Neural crest cell (in vitro differentiated cells): ENCODE measurements at places on chromosomes 16 and 17. TPM values are rescaled to one million over a fixed set of nuclear protein-coding genes. Genes with fewer than 3 reads are reported as not detected.

Gene NT5M
- total RNA-seq: 8.4 and 10.3 TPM in 2 replicates

Gene MC1R
- 7.7 and 8.3 TPM in 2 replicates for total RNA-seq

Gene CCL7
- not detected in 2 replicates for total RNA-seq

DNA sequence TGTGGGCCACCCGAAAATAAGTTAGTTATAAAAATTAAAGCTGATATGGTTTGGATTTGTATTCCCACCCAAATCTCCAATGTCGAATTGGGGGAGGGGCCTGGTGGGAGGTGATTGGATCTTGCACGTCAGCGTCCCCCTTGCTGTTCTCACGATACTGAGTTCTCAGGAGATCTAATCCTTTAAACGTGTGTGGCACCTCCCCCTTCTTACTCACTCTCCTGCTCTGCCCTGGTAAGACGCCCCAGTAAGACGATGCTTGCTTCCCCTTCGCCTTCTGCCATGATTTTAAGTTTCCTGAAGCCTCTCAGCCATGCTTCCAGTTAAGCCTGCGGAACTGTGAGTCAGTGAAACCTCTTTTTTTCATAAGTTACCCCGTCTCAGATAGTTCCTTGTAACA, 35.4 kb downstream of the SYCE1L start:
- DNase-seq: no peak

DNA sequence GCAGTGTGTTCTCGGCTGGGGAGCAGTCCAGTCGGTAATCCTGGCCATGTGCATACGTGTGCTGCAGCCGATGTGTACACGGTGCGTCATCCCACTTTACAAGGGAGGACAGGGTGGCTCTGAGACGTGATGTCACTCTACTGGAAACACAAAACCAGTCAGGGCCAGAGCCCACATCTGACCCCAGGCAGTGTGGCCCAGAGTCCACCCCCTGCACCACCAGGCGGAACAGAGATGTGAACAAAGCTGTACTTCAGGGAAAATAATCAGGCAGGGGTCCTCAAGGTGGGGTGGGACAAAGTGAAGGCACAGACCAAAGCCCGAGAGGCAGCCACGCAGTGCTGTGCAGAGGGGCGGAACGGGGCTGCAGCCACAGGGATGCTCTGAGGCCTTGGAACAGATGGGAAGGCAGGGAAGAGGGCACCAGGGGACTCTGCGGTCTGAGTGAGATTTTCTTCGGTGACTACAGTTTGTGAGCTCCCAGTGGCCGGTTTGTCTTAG, 181.5 kb downstream of the ZNF423 start:
- DNase-seq: no peak

DNA sequence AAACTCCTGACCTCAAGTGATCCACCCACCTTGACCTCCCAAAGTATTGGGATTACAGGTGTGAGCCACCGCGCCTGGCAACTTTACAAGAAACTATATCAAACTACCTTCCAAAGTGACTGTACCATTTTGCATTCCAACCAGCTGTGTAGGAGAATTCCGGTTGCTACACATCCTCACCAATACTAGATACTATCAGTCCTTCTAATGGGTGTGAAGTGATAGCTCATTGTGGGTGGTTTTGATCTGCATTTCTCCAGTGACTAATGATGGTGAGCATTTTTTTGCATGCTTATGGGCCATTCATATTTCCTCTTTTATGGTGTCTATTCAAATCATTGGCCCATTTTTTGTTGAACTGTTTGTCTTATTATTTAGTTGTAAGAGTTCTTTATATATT, 37.7 kb downstream of the SCNN1B start:
- no peak for DNase-seq

GRCh38 chr17:45225964-45226530, 4.4 kb downstream of the FMNL1 start:
- no peak for DNase-seq

GRCh38 chr17:63917646-63918045, 993 bp downstream of the GH1 start:
- no peak for DNase-seq

DNA sequence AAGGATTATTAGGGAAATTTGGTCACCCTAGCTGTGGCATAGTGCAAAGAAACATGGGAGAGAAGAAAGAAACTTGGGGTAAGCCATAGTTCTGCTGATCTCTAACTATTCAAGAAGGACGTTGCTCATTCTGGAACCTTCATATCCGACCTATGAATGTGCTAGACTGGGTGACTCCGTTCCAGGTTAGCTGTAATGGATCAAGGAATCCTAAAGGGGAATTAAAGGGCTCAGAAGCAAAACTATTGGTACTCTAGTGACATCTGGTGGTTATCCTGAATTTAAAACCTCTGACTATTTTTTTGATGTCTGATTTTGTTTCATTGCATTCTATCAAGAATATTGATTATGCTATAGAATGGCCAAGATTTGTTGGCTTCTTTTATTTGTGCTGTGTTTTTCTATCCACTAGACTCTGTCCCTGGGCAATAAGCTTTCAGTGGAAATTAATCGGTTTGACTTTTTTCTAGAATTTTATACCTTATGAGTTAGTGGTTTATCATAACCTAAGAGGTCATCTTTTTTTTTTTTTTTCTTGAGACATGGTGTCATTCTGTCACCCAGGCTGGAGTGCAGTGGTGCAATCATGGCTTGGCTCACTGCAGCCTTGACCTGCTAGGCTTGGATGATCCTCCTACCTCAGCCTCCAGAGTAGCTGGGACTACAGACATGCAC, 19.5 kb downstream of the PCTP start:
- DNase-seq: no peak

GRCh38 chr16:11819798-11820197, 22.7 kb upstream of the ZC3H7A start:
- no peak for DNase-seq

GRCh38 chr17:72657467-72658317, 434.8 kb downstream of the SLC39A11 start:
- no peak for DNase-seq

DNA sequence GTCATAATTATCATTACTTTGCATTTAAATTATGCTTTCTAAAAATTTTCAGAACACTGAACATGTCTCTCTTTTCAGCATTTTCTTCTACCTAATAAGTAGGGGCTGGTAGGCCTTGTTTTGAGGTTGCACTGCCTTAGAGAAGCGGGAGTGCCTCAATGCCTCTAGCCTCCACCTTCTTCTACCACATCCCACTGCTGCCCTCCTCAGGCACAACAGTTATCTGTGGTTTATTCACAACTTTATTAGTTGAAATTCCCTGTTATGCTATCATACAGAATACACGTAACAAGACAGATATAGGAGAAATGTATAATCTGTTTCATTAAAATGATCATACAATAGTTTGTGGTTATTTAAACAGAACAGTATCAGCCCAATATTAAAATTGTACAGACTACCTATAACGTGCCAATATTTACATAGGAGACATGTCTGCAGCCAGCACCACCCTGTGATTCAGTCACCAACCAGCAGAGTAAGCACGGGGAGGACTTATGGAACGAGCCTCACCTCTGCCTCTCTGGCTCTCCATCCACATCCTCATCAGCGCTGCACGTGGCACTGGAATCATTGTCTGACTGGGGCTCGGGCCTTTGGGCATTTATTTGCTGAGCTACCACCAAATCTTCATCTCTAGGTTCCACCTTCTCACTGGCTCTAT, 101.2 kb downstream of the TTC19 start:
- DNase-seq: no peak

DNA sequence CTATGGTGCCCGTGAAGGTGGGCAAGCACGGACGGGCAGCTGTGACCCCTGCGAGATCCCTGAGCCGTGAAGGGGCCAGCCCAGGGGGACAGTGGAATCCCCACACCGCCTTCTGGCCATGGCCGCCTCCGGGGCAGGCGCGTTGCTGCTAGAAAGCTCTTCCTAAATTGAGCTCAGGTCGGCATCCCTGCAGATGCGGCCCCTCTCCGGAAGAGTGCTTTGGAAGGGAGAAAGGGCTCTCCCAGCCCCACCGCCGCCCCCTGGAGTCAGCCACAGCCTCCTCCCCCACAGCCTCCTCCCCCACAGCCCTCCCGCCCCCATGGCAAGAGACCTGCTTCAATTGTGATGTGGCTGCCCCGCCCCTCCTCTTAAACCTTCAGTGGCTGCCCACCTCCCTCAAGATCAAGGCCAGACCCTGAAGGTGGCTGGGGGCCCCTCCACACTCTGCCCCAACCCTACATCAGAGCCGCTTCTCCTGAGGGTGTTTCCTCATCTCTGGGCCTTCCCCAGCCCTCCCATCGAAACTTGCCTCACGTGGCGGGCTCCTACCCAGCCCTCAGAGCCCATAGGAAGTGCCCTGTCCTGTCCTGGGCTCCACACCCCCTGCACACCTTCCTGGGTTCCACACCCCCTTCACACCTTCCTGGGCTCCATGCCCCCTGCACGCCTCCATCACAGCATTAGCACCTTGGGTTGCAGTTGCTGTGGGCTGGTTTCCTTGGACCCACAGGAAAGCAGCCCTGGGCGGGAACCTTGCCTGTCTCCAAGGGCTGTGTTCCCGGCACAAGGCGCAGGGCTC, 5.5 kb upstream of the CBFA2T3 start:
- no peak for DNase-seq

DNA sequence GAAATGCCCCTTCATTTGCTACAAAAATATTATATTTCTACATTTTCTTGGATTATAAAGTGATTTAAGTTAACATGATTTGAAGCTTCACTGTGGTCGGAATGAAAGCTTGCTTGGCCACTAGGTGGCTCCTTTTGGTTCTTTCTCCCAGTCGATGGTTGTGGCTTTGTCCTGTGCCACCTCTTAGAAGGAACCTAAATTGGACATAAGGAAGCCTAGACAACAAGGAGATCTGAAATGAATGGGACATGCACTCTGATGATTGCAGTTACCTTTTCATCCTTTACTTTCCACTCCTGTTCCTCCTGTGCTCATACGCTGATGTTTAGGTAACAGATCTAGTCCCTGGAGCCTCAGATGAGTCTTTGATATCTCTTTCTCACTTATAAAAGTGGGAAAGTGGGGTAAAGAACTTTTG, 39.2 kb downstream of the FTO start:
- no peak for DNase-seq

DNA sequence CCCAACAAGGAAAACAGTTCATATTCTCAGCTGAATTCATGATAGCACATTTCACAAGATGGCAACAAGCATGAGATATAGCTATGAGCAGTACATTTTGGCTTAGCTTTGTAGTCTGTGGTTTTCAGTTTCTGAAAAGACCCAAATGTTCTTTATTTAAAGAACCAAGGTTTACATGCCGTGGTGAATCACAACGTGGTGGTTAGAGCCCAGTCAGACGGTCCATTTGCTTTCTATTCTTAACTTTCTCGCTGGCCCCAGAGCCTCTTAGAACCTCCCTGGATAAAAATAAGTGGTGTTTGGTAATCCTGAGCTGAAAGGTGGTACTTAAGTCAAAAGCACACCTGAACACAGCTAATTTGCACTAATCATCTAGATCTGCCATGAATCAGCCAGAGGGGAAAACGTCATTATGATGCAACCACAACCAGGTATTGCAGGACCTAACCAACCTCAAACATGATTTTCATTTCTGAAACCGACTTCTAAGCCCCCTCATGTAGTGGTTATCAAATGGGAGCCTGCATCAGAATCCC, 18.6 kb upstream of the HAPSTR1 start:
- no peak for DNase-seq

DNA sequence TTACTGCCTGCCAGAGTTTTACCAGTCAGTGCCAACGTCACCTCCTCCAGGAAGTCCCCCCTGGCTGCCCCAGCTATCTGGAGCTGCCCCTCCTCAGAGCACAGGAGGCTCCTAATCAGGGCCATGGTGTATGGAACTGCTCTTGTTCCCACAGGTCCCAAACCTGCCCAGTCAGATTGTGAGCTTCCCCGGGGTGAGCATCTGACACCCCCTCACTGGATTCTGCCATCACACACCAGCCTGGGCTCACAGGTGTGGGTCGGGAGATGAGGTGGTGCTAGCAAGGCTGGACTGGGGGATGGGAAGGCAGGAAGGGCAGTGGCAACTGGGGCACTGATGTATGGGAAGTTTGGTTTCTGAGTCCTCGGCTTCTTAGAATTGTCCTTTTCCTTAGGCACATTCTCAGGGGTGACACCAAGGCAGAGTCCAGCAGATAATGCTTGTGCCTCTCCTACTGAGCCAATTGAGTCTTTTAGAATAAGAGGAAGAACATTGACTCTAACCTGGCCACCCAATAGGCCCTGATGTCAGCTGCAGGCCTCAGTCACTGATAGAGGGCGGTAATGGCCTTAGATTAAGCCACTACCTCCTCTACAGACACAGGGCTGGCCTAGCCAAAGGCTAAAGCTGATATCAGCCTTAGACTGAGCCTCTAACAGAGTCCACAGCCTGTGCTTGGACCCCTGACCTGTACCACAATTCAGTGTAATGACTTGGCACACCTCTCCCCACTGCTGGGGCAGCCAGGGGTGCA, 107.9 kb downstream of the WSCD1 start:
- DNase-seq: no peak

DNA sequence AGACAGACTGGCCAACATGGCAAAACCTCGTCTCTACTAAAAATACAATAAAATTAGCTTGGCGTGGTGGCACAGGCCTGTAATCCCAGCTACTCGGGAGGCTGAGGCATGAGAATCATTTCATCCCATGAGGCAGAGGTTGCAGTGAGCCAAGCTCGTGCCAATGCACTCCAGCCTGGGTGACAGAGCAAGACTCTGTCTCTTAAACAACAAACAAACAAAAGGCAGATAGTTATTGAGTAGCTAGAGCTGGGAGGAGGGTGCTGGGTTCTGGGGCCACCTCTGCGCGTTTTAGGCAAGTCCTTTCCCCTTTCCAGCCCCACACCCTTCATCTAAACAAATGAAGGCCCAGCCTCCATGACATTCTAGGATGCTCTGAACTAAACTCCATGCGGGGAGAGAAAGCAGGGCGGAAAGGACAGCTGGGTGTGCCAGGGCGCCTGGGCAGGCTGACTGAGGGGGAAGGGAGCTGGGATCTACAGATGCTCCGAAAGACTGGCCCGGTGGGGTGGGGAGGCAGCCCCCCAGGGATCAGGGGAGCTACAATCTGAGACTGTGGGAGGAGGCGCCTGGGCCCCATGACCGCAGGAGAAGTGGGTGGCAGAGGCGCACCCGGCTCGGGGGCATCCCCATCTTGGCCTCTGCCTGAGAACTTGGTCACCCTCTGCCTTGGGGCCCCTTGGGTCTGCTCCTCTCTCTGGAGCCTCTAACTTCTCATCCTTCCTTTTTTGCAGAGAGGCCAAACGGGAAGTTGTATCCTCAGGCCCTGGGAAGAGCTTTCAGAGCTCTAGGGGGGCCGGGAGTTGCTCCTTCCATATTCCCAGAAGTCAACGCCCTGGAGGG, 910 bp downstream of the ITGAL start:
- DNase-seq: no peak

DNA sequence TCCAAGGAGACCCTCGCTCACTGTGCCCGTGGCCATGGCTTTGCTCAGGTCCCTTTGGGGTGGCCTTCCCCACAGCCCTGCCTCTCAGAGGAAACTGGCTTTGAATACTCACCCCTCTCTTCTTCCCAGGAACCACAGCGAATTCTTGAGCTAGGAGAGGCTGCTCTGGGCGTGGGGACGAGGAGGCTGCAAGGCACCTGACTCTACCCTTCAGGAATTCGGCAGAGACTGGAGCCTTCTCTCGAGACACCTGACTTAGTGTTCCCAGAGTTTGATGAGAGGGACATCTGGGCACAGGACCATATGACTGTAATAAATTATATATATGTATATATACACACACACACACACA, 6.2 kb downstream of the LLGL2 start:
- no peak for DNase-seq
